Ascending aorta (tissue), 2 donors: ENCODE measurements at places on chromosomes 2 and 18.

GRCh38 chr2:164073101-164074074 is 337.6 kb upstream of the FIGN start:
- DNase-seq, result no peak

- peak; percentile 66 for DNase-seq
Measured at GRCh38 chr2:177165721-177166711, 46.6 kb upstream of the HNRNPA3 start.

DNA sequence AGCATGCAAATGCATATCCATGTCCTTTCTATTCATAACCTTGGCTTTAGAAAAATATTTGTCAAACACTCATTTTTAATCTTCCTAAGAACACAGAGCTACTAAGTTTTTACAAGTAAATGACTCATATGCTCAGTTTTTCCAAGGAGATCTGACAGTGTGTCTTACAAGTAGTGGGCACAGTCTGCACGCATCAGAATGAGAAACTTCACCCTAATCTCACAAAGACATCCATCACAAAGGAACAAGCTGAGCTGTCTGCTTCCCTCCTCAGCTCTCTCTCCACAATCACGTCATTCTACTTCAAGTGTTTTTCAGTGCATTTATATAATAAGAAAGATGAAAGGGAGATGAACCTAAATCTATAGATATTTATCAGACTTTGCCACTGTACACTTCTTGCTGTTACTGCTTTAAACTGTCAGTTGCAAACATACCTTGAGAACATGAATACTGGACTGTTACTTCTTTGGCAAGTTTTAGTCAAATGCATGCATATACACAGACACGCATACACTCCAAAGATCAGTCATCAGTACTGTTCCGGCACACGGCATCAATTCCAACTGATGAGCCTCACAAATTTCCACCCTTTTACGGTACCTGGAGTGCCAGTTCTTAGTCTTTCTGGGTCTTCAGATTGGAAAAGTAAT is 75.7 kb downstream of the RBMS1 start:
- no peak for DNase-seq

- no peak for DNase-seq
Measured at GRCh38 chr18:50155406-50155805, 39.5 kb downstream of the MYO5B start.

DNA sequence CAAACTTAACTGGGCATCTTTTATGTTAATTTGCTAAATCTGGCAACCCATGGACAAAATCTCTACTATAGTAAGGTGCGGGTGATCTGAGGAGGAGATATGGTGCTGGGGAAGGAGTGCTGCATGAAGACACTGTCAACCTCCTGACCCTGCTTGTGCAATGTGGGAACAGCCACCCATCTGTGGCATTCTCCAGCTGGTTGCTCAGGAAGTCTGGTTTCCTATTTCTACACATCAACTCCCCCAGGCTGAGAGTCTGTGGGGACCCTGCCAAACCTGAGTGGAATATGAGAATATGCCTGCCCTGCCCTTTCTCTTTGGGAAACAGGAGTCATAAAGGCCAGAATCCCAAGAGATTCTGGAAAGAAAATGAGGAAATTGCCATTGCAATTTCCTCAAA is 60.1 kb upstream of the PAX3 start:
- DNase-seq, result no peak

GRCh38 chr2:142131010-142131669 is at the start of gene LRP1B:
Gene LRP1B, minus strand, starts transcription at chr2:142131016. Its CDS starts 287 bp downstream, at chr2:142130729.
- DNase-seq, result no peak

DNA sequence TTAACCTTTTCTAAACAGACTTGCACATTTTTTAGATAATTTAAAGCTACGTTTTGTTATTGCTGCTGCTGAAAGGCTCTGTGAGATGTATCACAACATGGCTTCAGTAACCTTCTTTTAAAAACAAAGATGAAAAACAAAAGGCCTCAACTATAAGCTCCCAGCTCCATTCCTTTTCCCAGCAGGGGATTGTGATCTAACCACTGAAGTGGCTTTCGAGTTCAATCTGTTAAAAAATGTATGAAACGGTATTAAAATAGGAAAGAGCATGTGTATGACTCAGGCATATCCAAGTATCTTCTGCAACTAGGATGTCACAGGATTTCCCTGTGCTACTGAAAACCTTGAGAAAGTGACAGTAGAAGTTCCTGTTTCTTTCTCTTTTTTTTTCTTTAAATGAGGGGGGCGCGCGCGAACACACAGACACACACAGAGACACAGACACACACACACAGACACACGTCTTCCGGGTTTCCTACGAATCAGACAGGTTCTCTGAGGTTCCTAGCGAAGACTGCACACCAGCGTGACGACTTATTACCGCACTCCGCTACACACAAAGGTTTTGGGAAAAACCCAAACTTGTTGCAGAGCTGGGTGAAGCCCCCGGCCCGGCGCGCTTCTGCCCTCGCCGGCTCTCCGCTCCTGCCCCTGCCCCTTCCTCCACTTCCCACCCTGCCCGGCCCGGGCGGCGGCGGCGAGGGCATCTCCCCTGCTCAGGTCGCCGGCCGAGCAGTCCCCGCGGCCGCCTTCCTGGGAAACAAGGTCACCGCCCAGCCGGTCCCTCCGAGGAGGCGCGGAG is 86.8 kb downstream of the RBMS1 start:
- DNase-seq, result peak; percentile 80

GRCh38 chr2:8314063-8314462 is 367.8 kb upstream of the ID2 start:
- no peak for DNase-seq

DNA sequence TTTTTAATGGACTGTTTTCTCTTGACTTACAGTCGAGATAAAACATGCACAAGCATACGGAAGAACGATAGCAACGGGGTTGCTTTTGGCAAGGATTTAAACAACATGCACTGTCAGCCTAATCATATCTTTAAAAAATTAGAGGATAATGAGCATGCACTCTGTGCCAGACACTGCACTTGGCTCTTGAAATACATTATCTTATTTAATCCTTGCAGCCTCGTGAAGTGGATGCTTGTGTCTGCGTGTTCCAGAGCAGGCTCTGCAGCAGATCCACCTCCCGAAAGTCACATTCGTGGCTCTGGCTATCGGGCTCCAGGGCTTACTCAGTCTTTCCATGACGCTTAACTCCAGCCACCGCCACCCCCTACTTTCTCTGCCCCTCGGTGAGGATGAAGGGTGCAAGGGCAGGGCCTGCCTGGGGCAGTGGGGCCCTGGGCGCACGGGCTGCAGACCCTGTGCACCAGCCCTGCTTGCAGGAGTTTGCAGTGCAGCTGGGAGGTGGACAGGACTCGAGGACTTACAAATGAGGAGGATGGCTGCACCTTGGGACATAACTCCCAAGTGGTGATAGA is 61.7 kb downstream of the ACKR3 start:
- DNase-seq, result peak; percentile 60

GRCh38 chr2:240412211-240412861 is 23.1 kb upstream of the GPC1 start:
- DNase-seq, result no peak
